ENCODE measurements at places on chromosomes 12 and 14. TPM values are rescaled to one million over a fixed set of nuclear protein-coding genes. Genes with fewer than 3 reads are reported as not detected.

KLRG1 gene
- 40.9 TPM for total RNA-seq

CD163L1 gene
- total RNA-seq = 5.8 TPM

IRF9 gene
- 131 TPM for total RNA-seq

SLC39A9 gene
- 115 TPM for total RNA-seq

B4GALNT1 gene
- not detected for total RNA-seq

CELA1 gene
- total RNA-seq = not detected

GDF3 gene
- total RNA-seq = not detected

C3AR1 gene
- 0.15 TPM for total RNA-seq

CPNE6 gene
- not detected for total RNA-seq

CLEC9A gene
- total RNA-seq = not detected

ATG14 gene
- total RNA-seq = 14.9 TPM

SSTR1 gene
- 1.9 TPM for total RNA-seq

FAM90A1 gene
- total RNA-seq = 0.15 TPM

KRT78 gene
- not detected for total RNA-seq

PIK3C2G gene
- total RNA-seq = not detected

EXOC3L4 gene
- total RNA-seq = not detected

SLC7A8 gene
- total RNA-seq = 0.65 TPM

TMEM63C gene
- total RNA-seq = 0.32 TPM

GPRC5D gene
- total RNA-seq = not detected

GABARAPL1 gene
- 38.8 TPM for total RNA-seq

CACNA2D4 gene
- total RNA-seq = 1.1 TPM

PRR13 gene
- total RNA-seq = 20.4 TPM

RASSF8 gene
- 85.7 TPM for total RNA-seq

ADAMTS20 gene
- total RNA-seq = not detected

JPH4 gene
- total RNA-seq = not detected

PDZRN4 gene
- not detected for total RNA-seq

KRT74 gene
- not detected for total RNA-seq

KCNH3 gene
- 0.32 TPM for total RNA-seq

Data from epithelial cell of umbilical artery (primary cell).